Inflammatory macrophage (primary cell): ENCODE measurements at places on chromosomes 12 and 14.

GRCh38 chr14:77804592-77804991 lies 4.7 kb downstream of the ADCK1 start:
- DNase-seq: no peak

DNA sequence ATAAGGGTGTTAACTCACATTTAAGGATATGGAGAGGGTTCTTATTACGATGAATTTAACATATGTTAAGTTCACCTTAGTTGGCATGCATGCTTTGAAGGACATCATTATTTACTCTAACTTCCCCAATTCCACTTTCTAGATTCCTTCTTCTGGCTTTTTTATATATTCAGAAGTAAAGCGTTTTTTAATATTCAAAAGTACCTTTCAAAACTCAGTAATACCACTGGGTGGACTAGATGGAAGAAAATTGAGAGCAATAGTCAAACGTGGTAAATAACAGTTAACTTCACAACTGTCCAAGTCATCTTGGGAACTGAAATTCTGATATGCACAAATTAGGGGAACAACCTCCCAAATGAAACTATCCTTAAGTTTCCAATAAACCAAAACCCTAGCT lies 9.1 kb downstream of the SINHCAF start:
- DNase-seq: no peak

DNA sequence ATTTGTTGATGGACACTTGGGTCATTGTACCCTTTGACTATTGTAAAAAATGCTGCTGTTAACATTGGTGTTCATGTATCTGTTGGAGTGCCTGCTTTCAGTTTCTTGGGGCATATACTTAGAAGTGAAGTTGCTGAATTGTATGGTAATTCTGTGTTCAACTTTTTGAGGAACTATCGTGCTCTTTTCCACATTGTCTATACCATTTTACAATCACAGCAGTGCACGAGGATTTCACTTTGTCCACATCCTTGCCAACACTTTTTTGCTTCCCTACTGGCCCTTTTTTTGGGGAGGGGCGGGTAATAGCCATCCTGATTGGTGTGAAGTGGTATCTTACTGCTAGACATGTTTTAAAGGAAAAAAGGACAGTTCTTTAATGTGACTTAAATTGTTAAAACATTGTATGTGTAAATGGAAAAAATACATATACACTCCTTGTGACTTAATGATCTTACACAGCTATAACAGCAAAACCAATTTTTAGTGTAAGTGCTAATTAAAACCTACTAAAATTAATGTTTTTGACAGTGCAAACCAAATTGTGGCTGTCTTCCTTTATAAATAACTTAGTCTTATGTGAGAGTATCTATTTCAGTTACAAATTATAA lies 52.7 kb downstream of the WNK1 start:
- DNase-seq: peak; percentile 62

DNA sequence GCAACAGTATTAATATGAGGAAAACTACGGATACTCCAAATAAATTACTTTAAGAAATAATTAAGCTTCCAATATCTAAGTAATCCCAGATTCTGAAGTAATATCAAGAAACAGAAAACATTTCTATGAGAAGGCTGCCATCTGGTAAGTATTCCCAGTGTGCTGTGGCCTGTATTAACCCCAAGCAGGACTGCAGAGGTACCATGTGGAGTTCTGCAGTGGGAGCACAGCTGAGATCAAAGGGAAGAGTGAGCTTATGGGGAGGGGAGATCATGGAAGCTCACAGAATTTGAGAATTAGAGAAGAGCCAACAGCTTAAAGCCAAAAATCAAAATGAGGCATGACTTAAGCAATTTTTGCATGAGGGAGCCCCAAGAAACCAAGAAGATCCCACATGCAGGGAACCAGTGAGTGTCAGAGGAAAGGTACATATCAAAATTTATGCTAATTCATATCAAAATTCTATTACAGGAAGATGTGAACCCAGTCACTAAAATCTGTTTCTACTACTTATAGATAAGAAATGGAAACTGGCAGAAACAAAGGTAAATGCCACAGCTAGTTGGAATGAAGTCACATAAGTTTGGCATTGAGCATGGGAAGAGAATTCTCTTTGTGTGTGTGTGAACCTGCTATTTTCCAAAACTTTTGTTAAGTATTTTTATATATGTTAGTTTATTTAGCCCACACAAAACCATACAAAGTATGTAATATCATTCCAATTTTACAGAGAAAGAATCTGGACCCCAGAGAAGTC lies 62.6 kb upstream of the KITLG start:
- DNase-seq: no peak

DNA sequence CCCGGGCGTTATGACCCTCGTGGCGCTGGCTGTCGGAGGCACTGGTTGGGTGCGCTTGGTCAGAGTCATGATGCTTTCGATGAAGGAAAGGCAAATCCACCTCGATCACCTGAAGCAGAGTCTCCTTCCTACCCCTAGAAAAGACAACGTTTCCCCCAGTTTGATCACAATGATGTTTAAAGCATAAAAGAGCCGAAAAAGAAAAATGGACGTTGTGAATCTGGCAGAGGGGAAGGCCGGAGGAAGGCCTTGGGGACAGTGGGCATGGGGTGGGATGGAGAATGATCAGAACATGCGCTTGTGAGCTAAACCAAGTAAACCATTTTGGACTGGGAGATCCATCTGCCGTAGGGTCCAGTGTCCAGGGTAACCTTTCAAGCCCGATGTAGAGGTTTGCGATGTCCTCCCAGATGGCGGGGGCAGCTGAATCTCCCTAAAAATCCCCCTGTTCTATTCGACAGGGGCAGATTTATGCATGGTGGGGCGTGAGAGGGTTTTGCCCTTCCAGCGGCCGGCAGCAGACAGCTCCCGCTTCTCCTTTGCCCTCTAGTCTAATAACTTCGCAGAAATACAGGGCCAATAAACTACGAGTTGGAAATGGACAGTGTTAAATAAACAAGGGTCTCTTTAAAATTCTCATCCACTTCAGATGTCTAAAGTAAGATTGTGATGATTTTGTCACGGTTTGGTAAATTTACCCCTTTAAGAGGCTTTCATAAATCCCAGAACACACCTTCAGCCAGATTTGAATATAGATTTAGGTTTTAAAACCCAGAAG lies 2.3 kb upstream of the OTX2 start:
- no peak for DNase-seq

GRCh38 chr12:44544018-44544417 lies 332.1 kb downstream of the NELL2 start:
- no peak for DNase-seq

DNA sequence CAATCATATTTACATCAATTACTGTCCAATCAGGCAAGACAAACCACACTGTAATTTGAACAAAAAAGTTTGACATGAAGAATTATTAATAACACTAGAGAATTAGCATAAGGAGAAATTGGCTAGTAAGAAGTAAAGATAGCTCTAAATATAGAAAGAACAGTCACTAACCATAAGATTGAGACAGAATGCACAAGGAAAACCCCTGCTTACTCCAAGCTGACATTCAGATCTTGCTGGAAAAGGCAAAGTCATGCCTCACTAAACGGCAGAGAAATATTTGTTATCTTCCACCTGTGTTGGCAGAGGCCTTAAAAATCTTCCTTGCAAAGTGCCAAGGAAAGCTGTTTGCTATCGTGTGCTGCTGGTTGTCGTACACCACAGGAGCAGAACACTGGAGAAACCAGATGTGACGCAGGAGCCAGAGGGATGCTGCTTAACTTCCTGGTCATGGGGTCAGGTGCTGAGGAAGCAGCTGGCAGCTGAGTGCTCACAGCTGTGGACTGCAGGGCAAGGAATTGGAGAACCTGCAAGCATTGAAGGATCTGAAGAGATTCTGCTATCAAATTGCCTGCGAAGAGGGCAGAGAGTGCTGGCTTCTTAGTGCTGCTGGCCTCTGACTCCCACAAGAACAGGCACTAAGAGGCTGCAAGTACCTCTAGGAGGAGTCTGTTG lies 1323.3 kb downstream of the LRFN5 start:
- DNase-seq: peak; percentile 68

DNA sequence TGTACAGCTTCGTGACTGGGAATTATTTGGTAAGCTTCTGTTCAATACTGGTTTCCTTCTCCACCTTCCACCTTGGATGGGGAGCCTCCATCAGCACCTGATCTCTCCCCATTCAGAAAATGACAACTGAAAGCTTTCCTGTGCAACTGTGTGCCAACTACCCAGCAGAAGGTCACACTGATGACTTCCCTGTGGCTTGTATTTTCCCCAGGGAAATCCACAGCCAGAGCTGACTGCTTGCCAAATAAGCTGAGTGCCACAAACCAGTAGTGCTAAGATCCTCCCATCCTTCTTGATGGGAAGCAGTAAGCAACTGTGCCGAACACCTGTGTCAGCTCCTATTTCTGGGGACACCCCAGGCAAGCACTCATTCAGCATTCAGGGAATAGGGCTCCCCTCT lies 257.2 kb upstream of the SOX5 start:
- no peak for DNase-seq

- DNase-seq: peak; percentile 56
These were observed 59.0 kb upstream of the ARID2 start for GRCh38 chr12:45670346-45671065.

DNA sequence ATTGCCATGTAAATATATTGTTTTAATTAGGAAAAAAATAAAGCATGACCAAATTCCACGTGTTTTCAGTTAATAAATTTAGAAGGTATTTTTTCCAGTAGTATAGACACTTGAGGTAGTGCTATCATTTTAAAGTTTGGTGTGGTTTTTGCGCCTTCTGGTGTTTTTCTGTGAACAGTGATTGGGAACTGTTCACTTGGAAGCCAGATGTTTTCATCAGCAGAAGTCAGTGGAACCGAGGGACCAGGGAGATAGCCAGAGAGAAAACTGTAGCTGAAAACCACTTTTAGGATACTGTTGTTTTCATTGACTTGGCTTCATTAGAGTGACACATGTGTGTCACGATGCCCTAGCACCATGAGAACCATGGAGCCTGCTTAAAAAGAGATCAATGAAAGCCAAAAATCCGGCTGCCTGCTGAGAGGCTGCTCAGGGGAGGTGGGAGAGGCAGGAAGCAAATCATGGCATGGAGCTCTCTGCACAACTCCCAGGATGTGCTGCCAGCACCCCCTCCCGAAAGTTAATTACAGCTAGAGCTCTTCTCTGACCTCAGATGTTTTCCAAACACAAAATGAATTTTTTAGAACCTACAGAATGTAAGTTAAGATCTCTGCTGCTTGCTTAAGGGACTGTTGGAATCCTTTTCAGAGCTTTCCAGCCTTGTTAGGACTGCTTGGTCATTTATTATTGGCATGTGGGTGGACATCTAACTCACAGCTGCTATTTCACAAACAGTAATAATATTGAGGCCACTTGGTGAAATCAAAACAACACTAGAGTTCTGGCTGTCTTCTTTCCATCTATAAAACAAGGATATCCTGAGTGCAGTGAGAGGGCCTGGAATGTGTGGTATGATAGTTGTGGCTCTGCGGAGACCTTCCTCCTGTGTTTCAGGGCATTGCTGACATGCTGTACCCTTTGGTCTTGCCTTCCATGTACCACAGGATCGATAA lies 192.3 kb downstream of the ANO4 start:
- DNase-seq: no peak

- DNase-seq: no peak
These were observed 80.4 kb upstream of the SINHCAF start for GRCh38 chr12:31406345-31406744.

DNA sequence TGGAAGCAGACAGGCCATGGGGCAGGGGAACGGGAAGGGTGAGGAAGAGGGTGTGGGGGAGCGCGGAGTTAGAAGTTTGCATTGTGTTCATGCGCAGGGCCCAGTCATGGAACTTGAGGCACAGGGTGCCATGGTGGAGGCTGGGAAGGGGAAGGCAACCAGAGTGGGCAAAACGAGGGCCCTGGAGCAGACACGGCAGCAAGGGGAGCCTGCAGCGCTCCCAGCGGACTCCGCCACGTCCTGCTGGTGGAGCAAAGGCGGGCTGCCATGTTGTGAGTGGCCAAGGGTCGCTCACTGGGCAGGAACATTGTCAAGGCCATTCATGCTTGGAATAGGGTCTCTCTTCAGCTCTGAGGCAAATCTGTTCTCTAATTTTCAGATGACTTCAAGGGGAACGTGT lies 20.5 kb downstream of the DEGS2 start:
- DNase-seq: no peak

- no peak for DNase-seq
These were observed 18.7 kb downstream of the HELB start for GRCh38 chr12:66320996-66321395.

GRCh38 chr14:51401756-51402155 lies 161.7 kb downstream of the TMX1 start:
- no peak for DNase-seq

DNA sequence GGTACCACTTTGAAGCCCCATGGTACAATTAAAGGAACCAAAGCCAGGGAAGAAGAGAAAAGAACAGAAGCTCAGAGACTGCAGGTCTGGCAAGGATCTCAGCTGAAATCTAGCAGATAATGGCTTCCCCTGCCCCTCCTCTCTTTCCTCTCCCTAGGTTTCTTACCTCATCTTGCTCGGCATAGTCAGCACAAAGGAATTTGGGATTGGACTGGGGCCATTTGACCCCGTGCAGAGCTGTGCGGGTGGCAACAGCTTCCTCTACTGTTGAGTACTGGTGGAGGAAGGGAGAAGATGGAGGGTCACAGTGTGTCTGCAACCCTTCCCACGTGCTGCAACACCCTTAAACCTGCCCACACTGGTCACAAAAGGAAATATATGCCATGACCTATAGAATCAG lies 4.7 kb upstream of the CDH24 start:
- peak; percentile 85 for DNase-seq

DNA sequence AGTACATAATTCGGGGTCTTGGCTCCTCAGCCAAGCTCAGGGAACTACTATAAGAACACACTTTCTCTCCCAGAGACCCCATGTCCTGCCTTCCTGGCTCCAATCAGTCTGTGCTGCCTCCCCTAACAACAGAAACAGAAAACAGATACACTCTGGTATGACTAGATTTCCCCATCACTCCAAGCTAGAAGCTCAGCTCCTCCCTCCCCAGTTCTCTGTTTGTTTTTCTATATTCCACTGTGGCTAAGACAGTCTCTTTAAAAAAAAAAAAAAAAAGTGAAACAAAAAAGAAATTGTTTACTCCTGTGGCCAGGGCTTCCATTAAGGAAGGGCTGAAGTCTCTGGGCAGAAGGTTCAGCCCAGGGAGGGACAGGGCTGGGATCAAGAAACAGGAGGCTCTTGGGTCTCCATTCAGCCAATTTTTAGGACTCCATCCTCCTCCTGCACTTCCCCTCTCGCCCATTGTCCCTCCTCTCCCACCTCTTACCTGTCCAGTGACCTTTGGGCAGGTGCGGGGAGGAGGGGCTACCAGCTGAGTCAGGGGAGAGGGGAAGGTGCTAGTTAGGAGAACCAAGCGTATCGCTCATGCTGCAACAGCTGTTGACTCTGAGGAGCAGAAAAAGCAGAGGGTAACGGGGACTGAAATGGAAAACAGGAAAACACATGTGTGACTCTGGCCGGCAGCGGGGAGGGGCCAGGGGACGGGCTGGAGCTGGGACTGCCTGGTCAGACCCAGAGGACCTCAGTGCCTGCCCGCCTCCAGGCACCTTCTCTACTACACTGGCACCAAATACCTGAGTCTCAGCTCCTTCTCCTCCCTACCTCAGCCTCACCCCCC lies 4.1 kb upstream of the SLC7A7 start:
- DNase-seq: peak; percentile 38

DNA sequence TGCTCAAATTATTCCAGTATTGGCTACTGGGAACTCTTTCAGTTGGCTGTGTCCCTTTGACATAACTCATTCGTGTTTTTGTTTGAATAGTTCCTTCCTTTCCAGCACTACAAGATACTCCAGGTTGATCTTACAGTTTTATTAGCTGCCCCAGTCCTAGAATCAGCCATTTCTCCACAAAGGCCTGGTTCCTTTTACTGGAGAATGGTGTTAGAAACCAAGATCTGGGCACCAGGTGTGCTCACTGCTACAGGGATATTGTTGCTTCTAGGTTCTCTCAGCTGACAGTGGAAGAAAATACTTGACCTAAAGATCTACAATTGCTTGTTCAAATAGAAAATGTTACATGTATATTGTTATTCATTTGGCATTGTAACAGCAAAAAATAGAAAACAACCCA lies 21.9 kb downstream of the CDK17 start:
- no peak for DNase-seq
